ENCODE measurements at places on chromosomes 12 and 14. TPM values are rescaled to one million over a fixed set of nuclear protein-coding genes. Genes with fewer than 3 reads are reported as not detected.

The TIMM9 gene
- 21.3 TPM for total RNA-seq

The ART4 gene
- not detected for total RNA-seq

The AMN gene
- not detected for total RNA-seq

The E2F7 gene
- 5.0 TPM for total RNA-seq

The CLEC4C gene
- not detected for total RNA-seq

The RBP5 gene
- not detected for total RNA-seq

The NAA30 gene
- 48.5 TPM for total RNA-seq

The PNP gene
- 5.6 TPM for total RNA-seq

The CAPZA3 gene
- total RNA-seq = not detected

The TRMT5 gene
- total RNA-seq = 21.0 TPM

The ACOT4 gene
- 1.6 TPM for total RNA-seq

The C12orf50 gene
- total RNA-seq = 0.31 TPM

The TEX52 gene
- total RNA-seq = not detected

The ANKRD33 gene
- total RNA-seq = not detected

The COCH gene
- total RNA-seq = 36.9 TPM

The CD163L1 gene
- 3.4 TPM for total RNA-seq

The TDRD9 gene
- 1.9 TPM for total RNA-seq

The LRRC10 gene
- total RNA-seq = not detected

The DDIT3 gene
- total RNA-seq = 3.8 TPM

The JAG2 gene
- 31.3 TPM for total RNA-seq
